Amniotic epithelial cell (primary cell): ENCODE measurements at places on chromosomes 2 and 18.

DNA sequence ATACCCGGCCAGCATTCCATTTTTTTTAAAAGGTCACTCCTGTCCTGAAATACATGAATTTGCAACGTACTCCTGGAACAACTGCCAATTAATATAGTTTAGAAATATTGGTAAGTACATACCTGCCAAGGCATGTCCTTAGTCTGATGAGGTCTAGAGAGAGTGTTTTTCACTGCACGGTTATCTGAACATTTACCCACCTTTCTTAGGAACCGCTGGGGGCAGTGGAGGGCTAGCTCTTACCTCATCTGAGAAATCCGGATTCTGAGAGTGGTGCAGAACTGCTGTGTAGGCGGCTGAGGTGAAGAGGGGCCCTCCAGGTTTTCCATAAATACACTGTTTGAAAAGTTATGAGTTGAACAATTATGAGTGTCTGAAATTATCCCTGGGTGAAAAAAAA is 133.1 kb upstream of the CCDC195 start:
- DNase-seq: no peak

DNA sequence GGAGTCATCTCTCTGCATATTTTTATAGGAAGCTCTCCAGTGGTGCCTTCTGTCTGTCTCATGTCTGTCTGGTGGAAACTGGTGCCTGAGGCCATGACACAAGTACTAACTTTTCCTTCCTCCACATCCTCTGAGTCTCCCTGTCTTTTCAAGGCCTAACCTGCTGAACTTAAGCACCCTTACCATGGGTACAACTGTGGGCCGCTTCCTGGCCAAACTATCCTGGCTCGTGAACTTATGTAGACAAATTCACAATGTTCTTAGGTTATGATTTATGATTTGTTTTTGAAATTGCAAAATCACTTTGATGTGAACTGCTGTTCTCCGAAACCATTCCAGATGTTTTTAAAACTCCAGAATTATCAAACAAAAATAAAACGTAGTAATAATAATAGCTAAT is 804.5 kb upstream of the POU3F3 start:
- no peak for DNase-seq

- DNase-seq: peak; percentile 22
Observed at GRCh38 chr18:53991805-53992204, 232.7 kb downstream of the MBD2 start.

DNA sequence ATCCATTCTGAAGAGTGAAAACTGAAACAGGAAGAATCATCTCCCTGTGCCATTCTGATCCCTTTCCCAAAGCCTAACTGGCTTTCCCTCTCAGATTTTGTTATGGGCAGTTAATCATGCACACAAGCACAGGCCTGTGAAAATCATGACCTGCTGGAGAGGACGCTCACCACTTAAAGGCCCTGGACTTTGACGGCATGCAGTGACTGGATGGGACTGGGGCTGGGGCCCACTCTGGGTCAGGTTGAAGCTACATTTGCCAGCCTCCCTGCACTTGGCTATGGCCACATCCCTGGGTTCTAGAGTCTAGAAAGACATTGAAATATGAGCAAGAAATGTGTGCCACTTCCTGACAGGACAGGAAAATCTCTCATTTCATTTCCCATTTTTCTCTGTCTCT is 12.9 kb downstream of the PDE11A start:
- no peak for DNase-seq

- no peak for DNase-seq
Observed at GRCh38 chr18:23485386-23485785, 17.9 kb upstream of the RMC1 start.
